ENCODE measurements at places on chromosomes 6 and 20. TPM values are rescaled to one million over a fixed set of nuclear protein-coding genes. Genes with fewer than 3 reads are reported as not detected.

Gene NMBR
- under 0.01 TPM for total RNA-seq

GRCh38 chr20:8255945-8256632 lies 124.0 kb downstream of the PLCB1 start:
- no peak overlapping the region for H3K4me3 ChIP-seq
- H3K4me1 ChIP-seq = peaks cover 2% of the 10 kb centered on the region
- no peak for DNase-seq
- H3K27me3 ChIP-seq = no peaks in the 10 kb centered on the region

DNA sequence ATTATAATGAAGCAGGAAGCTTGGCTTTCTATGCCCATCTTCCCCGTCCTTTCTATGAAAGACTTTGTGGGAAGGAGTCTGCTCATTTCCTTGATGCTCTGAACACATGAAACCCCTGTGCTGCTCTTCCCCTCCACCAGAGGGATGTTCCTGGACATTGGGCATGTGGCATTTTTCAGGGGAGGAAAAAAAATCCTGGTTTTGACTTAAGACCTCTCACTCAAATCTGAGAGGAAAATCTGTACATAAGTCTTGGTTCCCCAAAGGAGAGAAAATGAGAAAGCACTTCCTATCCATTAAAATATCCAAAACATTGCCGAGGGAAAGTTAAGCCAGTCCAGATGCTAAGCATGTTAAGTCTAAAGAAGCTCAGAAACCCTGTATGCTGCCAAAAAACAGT lies 393.0 kb downstream of the PAX1 start:
- H3K4me3 ChIP-seq = no peak overlapping the region
- H3K4me1 ChIP-seq = no peaks in the 10 kb centered on the region
- no peak overlapping the region for H3K27ac ChIP-seq
- H3K36me3 ChIP-seq = no peaks in the 10 kb centered on the region
- no peak for DNase-seq

Gene RIPOR3
- total RNA-seq = 4.1 TPM

Gene CLDN20
- not detected for total RNA-seq

DNA sequence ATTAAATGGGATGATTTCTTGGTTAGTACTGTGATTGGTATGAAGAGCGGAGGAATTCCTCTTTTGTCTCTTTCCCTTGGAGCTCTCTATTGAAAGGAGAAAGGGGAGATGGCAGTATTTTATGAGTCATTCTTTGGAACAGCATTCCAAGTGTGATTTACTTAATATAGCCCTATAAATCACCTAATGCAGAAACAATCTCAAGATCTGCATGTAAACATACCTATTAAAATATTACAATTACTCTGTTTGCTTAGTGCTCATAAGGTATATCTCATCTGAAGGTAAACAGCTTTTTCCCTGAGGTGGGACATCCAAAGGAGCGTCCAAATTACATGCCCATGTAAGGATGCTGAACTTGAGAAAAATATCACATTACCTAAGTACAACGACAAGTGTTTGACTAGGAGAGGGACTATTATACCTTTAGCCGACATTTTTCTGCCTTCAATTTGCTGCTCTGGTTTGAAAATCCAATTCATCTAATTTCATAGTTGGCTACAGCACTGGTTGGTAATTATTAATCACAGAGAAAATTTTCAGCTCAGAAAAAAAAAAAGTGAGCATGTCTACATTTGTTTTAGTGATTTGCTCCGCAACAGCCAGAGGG lies 229.0 kb downstream of the FOXC1 start:
- no peaks in the 10 kb centered on the region for H3K4me1 ChIP-seq
- H3K36me3 ChIP-seq = no peaks in the 10 kb centered on the region
- no peaks in the 10 kb centered on the region for H3K27me3 ChIP-seq
- no peak overlapping the region for H3K27ac ChIP-seq

DNA sequence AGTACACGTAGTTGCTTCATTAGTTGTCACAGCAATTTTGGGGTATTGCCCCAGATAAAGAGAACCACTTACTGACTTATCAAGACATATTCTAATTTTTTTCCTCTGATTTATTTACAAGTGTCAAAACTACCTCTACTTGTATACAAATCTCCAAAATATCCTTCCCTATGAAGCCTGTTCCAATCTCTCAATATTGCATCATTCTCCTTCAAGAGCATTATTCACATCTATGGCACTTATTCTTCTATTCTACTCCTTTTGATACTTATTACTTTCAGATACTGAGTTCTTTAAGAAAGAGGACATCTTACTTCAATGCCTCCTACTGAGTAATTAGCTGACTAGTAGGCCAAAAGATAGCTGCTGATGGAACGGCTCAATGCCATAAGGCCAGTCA lies 105.2 kb downstream of the SMLR1 start:
- H3K27ac ChIP-seq = no peak overlapping the region
- H3K36me3 ChIP-seq = no peaks in the 10 kb centered on the region
- peak; percentile 17 for DNase-seq
- H3K4me3 ChIP-seq = no peak overlapping the region
- H3K4me1 ChIP-seq = peaks cover 19% of the 10 kb centered on the region

DNA sequence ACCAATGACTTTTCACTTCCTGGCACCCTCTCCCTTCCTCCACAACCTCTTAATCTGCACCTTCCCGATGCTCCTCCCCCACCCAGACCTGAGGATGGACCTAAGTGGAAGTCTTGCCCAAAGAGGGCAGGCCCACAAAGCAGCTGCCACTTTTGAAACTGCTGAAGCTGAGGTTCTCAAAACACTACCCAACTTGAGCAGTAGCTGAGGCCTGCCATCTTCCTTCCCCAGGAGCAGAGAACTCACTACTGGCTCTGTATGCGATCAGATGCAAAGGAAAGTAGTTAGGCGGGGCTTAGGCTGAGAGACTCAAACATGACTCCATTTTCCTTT lies 1.5 kb downstream of the HM13 start:
- H3K36me3 ChIP-seq = peaks cover 3% of the 10 kb centered on the region
- H3K4me1 ChIP-seq = peaks cover 10% of the 10 kb centered on the region
- no peak for DNase-seq
- peak overlapping the region; percentile 98 for H3K4me3 ChIP-seq

DNA sequence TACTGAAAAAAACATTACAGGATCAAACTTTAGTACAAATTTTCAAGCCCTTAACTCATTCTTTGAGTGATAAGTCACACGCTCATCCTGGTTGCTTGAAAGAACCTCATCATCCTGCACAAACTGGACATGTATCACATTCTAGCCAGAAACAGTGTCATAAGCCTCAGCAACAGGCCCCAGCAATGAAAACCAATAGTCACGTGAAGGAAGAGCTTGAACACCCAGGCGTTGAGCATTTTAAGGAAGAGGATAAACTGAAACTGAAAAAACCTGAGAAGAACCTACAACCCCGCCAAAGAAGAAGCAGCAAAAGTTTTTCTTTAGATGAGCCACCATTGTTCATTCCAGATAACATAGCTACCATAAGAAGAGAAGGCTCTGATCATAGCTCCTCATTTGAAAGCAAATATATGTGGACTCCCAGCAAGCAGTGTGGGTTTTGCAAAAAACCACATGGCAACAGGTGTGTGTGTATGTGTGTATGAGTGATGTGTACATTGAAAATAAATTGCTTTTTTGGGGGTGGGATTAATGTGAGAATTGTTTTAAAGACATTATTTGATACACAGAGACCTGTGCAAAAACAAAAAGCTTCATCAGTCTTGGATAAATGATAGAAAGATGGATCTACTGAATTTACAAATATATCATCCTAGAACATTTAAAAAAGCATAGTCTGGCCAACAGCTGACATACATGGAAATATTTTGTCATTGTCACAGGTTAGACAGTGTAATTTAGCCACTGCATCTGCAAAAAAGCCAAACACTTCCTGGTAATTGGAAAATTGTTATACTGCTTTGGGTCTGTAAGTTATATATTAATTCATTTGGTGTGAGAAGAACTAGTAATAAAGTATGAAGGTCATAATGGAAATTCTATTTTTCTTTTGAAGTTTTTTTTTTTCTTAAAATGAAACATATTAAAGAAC lies 50.1 kb downstream of the PHF3 start:
- H3K4me3 ChIP-seq = no peak overlapping the region
- no peak overlapping the region for H3K27ac ChIP-seq
- no peaks in the 10 kb centered on the region for H3K36me3 ChIP-seq
- DNase-seq = no peak

Gene BNIP5
- not detected for total RNA-seq

DNA sequence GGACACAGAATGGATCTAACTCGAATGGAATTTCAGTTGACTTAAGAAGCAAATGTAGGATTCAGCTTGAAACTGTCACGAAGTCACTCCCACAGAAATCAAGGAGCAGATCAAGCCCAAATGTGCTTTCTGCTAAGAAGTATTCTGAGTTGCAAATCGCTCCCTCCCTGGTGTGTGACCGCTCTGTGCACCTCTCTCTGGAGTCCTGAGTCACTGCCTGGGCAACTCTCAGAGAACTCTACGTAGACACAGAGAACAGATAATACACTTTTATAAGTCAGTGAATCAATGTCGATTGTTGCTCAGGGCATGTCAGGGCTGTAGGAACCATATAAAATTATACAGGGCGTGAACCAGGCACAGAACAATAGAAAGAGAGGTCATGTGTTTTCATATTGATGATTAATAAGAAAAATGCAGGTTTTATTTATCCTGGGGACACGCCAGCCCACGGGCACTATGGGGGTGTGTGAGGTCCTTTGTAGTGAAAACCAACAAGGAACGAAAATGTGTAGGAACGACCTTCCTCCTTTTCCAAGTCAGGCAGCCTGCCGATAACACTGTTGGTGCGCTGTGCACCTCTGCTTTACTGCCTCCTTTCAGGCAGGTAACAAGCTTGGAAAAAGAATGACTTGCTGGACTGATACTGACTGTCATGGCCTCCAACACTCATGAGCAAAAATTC lies 248.1 kb upstream of the FOXQ1 start:
- no peaks in the 10 kb centered on the region for H3K27me3 ChIP-seq
- no peak for DNase-seq
- no peak overlapping the region for H3K27ac ChIP-seq
- no peaks in the 10 kb centered on the region for H3K36me3 ChIP-seq

Gene ATP6V1G2
- 4.1 TPM for total RNA-seq

- no peak for DNase-seq
- no peaks in the 10 kb centered on the region for H3K36me3 ChIP-seq
- H3K27me3 ChIP-seq = no peaks in the 10 kb centered on the region
- H3K4me1 ChIP-seq = no peaks in the 10 kb centered on the region
Observed at GRCh38 chr6:157158456-157158855, 164.9 kb downstream of the TMEM242 start.

Gene LCA5
- total RNA-seq = 5.6 TPM

All from fibroblast of lung (primary cell).